ENCODE measurements at places on chromosomes 1 and 21.
A peak's percentile ranks its signal among the peaks of the same experiment; 100 is the strongest.

GRCh38 chr1:45666836-45667235 is 19.5 kb downstream of the GPBP1L1 start:
- no peak for DNase-seq

DNA sequence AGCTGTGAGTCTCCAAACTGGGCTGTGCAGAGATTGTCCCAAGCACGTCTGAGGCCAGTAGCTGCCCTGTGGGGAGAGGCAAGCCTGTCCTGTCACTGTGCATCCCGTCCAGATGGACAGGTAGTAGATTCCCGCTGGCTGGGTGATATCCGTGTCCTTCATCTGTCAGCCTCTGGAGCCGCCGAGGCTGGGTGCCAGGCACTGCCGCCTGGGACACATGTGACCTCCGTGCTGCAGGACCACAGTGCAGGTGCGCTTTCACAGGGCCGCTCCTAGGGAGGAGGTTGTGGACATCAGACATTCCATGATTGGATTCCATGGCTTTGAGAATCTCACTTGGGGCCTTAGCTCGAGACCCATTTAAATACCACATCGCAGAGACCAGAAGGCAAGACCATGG is 4.7 kb downstream of the PDXK start:
- DNase-seq = no peak

DNA sequence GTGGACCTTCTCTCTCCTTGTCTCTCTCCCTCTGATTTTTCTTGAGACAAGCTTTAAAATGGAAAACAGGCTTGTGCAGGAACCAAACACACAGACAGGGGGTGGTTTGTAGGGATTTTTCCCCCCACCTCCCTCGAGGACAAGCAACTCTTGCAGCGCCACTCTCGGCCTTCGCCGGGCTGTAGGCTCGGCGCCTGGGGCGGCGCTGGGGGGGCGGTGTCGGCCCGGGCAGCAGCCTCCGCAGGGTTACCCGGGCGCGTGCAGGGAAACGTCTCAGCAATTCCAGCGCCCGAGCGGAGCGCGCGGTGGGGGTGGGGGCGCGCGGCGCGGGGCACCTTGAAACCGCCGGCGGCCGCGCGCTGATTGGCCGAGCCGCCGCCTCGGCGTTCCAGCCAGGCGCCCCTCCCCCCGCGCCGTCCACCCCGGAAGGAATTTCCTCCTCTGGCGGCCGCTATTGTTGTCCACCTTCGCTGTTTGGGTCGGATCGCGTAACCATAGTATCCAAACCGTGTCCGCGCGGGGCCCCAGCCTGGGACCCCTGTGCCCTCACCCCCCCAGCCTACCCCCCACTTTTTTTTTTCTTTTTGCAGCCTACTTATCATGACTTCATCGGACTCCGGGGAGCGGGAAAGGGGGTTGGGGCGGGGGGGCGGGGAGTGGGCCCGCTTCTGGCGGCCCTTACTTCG is 59.8 kb upstream of the ACOT11 start:
- DNase-seq = peak; percentile 82

DNA sequence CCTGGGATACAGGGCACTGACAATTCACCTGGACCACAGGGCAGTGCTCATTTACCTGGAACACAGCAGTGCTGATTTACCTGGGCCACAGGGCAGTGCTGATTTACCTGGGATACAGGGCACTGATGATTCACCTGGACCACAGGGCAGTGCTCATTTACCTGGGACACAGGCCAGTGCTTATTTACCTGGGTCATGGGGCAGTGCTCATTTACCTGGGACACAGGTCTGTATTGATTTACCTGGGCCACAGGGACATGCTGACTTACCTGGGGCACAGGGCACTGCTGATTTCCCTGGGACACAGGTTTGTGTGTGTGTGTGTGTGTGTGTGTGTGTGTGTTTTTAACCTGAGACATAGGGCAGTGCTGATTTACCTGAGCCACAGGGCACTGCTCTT is 261.7 kb downstream of the MATN1 start:
- no peak for DNase-seq
